ENCODE measurements at places on chromosomes 3 and 15.
A peak's percentile ranks its signal among the peaks of the same experiment; 100 is the strongest.

DNA sequence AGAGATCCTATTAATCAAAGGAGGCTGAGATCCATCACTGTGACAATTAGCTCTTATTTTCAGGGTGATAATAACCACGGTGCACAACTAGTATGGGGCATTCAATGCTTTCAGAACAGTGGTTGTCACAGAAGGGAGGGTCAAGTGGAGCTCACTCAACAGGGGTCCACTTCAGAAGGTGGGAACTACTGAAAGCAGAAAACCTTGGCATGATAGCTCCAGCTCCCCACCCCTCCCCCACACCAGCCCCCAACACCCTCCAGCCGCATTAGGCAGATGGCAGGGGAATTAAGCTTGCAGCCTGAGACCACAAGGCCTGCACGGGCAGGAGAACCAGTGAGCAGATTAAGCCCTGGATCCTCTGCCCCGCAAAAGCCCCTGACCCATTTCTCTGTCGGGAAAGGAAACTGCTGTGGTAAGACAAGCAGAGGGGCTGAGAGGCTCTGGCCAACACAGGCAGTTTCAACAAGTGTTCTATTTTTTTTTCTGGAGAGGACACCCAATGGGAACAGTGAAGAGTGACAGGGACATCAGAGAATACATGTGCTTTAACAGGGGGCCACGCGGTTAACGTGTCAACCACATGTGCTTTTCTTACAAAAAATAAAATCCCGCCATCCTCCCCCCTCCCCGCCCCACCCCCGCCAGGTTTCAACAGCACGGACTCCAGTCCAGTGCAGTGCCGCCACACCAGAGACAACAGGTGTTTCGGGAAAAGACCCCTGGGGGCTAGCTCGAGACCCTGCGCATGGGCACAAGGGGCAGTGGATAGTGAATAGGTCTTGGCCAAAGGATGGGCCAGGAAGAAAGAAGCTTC lies 997 bp downstream of the FYCO1 start:
- DNase-seq = peak; percentile 61

- no peak for DNase-seq
Observed at GRCh38 chr15:78079298-78080087, 2.0 kb upstream of the TBC1D2B start.

- no peak for DNase-seq
Observed at GRCh38 chr15:78120523-78120922, 10.7 kb downstream of the CIB2 start.

DNA sequence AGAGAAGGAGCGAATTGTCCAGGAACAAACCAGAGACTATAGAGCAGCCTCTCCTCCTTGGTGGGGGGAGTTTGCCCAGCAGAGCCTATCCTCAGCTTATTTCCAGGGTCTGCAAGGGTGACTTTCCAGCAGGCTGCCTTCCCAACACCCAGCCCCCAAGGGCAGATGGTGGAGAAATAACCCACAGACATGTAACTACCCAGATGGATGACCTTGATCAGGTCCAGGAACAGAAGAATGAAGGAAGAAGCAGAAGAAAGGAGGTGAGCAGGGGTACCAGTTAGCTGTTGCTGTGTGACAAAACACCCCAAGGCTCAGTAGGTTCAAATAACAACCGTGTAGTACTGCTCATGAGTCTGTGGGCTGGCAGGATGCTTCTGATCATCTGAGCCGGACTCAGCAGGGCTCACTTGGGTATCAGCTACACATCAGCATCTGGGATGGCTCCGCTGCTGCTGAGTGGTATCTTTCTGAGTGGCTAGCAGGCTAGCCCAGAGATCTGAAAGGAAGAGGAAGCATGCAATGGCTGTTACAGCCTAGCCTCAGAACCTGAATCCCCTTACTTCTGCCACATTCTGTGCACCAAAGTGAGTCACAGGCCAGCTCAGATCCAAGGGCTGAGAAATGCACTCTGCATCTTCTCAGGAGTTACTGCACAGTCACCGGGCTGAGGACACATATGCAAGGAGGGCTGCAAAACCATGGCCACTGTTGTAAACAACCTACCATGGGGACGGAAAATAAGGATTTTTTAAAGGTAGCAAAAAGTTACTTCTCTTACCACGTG lies 22.2 kb upstream of the TXNRD3 start:
- DNase-seq = no peak

- DNase-seq = no peak
Observed at GRCh38 chr15:26020871-26021270, 157.7 kb upstream of the ATP10A start.

GRCh38 chr3:75042941-75043340 lies 428.5 kb upstream of the CNTN3 start:
- no peak for DNase-seq

GRCh38 chr3:1587426-1587825 lies 494.6 kb downstream of the CNTN6 start:
- DNase-seq = no peak
